ENCODE measurements at places on chromosomes 4 and X. TPM values are rescaled to one million over a fixed set of nuclear protein-coding genes. Genes with fewer than 3 reads are reported as not detected.

- H3K4me3 ChIP-seq = no peak overlapping the region
- H3K27me3 ChIP-seq = no peaks in the 10 kb centered on the region
- H3K4me1 ChIP-seq = no peaks in the 10 kb centered on the region
- H3K27ac ChIP-seq = no peak overlapping the region
- no peak for DNase-seq
- no peaks in the 10 kb centered on the region for H3K36me3 ChIP-seq
These were observed 101.1 kb downstream of the ATP8A1 start for GRCh38 chr4:42555828-42556227.

GRCh38 chr4:88765729-88766128, 68.1 kb upstream of the NAP1L5 start:
- peaks cover 4% of the 10 kb centered on the region for H3K4me1 ChIP-seq
- H3K27ac ChIP-seq = no peak overlapping the region

Gene RAB9A
- 10.5 TPM for total RNA-seq

DNA sequence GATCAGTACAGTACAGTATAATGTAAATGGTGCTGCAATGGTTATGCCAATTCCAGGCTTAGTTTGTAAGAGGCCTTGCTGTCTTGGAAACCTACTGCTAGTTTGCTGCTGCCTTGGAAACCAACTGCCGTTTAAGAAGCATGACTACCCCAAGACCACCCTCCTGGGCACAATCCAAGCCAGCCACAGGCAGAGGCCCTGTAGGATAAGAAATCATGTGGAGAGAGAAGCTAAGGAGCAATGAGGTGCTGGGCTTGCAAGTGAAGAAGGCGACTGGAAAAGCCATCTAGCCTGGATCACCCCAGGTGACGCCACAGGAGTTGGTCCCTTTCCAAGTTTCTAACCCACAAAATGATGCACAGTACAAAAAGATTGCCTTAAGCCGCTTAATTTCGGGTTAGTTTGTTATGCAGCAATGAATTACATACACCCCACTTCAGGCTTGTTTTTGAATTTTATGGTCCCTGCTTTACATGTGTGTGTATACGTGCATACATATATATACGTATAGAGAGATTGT, 16.9 kb downstream of the ZFP42 start:
- no peak for DNase-seq
- no peaks in the 10 kb centered on the region for H3K4me1 ChIP-seq
- H3K36me3 ChIP-seq = no peaks in the 10 kb centered on the region
- no peaks in the 10 kb centered on the region for H3K27me3 ChIP-seq
- no peak overlapping the region for H3K4me3 ChIP-seq

DNA sequence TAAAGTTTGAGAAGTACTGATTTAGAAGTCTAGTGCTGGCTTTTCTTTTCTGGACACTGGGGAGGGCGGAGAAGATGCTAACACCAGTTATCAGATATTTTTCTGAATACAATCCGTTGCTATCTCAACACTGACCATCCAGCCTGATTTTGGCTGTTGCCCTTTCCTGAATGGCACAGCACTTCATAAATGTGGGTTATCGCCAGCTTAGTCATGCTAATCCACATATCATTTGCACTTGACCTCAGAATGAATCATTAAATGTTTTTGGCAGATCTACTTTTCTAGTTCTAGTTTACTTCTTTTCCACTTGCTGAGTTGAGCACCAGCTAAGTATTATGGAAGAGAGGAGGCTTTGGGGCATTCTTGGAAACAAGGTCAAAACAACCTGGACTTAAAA, 60.8 kb upstream of the ESX1 start:
- H3K27ac ChIP-seq = no peak overlapping the region
- H3K4me1 ChIP-seq = no peaks in the 10 kb centered on the region
- H3K27me3 ChIP-seq = no peaks in the 10 kb centered on the region
- no peak for DNase-seq
- no peaks in the 10 kb centered on the region for H3K36me3 ChIP-seq

Gene SPANXN3
- total RNA-seq = not detected

Gene DCHS2
- total RNA-seq = 0.12 TPM

- H3K4me1 ChIP-seq = no peaks in the 10 kb centered on the region
- H3K27ac ChIP-seq = no peak overlapping the region
- DNase-seq = no peak
These were observed 409.2 kb downstream of the TLL1 start for GRCh38 chr4:166282081-166282770.

Gene IL21
- total RNA-seq = not detected

- no peak for DNase-seq
- H3K36me3 ChIP-seq = no peaks in the 10 kb centered on the region
- H3K27ac ChIP-seq = no peak overlapping the region
These were observed 1008.0 kb downstream of the RAPGEF2 start for GRCh38 chr4:160110891-160111290.

DNA sequence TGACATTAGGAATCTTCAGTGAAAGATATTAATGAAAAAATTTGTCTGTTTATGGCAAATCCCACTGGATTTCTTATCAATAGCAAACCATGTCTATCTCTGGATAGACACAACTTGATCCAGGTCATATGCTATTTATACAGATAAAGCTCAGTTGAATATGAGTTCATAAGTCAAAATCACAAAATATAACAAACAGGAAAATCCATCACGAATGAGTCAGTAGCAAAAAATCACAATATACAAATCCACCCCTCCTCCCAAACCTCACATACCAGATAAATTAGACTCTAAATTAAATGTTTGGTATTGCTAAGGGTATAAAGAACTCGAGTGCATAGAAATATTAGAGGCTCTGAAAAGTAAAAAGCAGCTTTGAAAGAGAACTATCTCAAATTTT, 420.5 kb downstream of the TLL1 start:
- H3K27me3 ChIP-seq = no peaks in the 10 kb centered on the region
- no peaks in the 10 kb centered on the region for H3K36me3 ChIP-seq
- H3K27ac ChIP-seq = no peak overlapping the region
- no peak overlapping the region for H3K4me3 ChIP-seq
- H3K4me1 ChIP-seq = no peaks in the 10 kb centered on the region
- no peak for DNase-seq

GRCh38 chr4:186104890-186105646, 564 bp downstream of the FAM149A start:
- no peak for DNase-seq
- no peaks in the 10 kb centered on the region for H3K27me3 ChIP-seq
- no peaks in the 10 kb centered on the region for H3K4me1 ChIP-seq
- H3K4me3 ChIP-seq = peak overlapping the region; percentile 61

DNA sequence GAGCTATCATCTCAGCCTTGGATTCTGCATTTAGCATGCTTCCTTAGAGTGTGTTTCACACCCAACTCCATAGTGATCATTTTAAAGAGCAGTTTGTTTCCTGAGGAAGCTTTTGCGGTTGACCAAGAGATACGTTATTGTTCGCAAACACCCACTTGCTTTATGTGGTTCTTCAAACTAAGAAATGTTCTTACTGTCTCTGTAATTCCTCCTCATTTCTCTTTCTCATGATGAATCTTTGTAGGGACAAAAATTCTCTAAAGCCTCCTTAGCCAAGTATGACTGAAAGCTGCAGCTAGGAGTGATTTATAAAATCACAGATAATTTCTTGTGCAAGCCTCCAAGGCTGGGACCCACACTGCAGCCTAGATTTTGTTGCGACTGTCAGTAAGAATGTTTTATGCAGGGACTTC, 10.0 kb downstream of the TNIP3 start:
- no peaks in the 10 kb centered on the region for H3K4me1 ChIP-seq
- no peaks in the 10 kb centered on the region for H3K36me3 ChIP-seq
- H3K27me3 ChIP-seq = no peaks in the 10 kb centered on the region
- no peak overlapping the region for H3K4me3 ChIP-seq

DNA sequence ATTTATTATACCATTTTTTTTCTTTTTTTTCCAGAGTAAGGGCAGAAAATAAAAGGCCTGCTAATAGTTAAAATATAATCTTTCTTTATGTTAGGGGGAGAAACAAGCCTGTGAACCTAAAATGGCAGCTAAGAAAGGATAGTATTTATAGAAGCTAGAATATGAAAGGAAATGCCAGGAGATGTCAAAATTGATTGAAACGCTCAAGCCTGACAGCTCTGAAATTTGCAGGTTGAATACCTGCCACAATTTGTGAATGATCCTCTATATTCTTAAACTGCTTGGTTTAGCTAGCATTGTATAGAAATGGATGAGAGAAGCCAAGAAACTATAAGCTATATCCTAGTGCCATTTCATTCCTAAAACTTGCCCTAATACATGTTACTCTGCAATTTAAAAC, 757.3 kb upstream of the PABPC4L start:
- H3K4me3 ChIP-seq = no peak overlapping the region
- no peaks in the 10 kb centered on the region for H3K4me1 ChIP-seq
- no peak for DNase-seq
- no peaks in the 10 kb centered on the region for H3K27me3 ChIP-seq
- no peak overlapping the region for H3K27ac ChIP-seq
